ENCODE measurements at places on chromosomes 13 and 19.

DNA sequence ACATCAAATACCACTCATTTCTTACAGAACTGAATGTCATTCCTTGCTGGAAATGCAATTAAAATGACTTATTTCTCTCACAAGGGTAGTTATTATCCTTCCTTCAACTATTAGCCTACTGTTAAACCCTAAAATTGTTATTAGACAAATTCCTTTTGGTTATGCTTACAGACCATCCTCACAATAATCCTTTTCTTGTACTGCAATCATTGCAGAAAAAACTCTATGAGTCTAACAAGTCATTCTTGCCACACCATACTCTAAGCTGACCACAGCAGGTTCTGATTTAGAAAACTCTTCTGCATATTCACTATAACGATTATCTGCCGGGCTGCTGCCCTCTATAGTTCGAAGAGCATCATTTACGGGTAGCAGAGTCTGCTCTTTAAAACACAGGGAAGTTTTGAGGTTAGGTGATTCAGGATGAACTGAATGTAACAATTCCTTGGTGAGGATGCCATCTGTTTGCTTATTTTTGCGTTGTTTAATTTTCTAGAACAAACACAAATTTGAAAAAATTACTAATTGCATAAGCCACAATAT lies 38.2 kb downstream of the MTMR6 start:
- no peak for DNase-seq

DNA sequence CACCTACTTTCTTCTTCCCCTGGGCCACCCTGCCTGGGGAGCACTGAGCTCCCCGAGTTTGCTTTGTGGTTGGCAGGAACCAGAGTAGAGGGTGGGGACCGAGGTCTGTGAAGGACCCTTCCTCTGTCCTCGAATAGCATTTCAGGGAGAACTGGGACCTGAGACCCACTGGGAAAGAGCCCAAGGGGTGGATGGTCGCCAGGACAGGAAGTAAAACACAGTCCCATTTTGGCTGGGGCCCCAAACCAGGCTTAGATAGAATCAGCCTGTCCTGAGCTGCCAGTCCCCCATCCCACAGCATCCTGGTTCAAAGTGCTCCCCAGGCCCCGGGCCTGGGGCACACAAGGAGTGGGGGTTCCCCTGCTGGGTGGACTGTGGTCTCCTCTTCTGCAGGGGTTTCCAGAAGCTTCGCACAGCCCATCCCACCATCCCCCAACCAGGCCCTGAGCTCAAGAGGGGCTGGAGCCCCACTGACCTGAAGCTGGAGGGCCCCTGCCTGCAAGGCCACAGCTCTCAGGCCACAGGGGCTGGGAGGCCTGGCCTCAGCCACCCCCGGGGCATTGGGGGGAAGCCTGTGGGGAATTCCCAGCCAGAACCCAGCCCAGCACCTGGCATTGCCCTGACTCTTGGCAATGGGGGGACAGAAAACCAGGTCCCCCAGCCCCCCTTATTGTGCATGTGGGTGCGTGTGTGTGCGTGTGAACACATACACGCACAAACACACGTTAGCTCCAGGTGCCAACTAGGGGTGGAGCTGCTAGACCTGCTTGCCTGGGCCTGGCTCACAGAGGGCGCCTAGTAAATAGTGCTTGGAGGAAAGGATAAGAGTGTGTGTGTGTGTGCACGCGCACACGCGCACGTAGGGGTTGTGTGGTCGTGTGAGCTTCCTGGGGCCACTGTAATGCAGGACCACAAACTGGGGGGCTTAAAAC lies 995 bp upstream of the MKNK2 start:
- DNase-seq: peak; percentile 68

DNA sequence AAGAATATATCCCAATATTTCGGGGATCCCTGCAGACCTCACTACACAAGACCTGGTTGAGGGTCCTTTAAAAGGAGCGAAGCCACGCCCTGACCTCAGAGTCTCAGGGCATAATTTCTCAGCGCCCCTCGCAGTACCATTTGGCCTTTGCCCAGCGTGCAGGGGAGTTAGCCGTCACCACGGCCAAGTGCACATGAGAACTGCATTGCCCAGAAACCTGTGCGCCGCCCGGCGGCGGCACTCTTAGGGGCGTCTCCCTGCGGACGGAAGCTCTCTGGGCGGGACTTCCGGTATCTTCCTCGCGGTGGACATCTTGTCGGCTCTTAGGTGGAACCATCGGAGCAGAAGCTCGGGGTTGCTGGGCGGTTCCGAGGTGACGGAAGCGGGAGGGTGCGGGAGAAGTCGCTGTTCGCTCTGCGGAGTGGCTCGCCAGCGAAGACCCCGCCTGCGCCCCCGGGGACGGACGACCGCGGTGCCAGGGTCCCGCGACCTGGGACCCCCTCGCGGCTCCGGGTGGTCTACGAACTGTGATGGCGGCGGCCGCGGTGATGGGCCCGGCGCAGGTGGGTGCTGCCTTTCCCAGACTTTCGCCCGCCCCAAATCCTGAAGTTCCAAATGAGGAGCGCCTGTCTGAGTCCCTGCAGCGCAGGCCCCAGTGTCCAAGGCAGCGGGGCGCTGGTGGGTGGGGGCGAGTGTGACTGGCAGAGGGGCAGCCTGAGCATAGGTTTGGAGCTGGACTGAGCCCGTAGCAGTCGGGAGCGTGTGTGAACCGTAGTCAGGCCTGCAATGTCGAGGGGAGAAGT lies at the start of gene ZNF134:
Gene ZNF134 (plus strand): TSS at position 302 of the 803 bp plus-strand sequence. CDS start 5,227 bp downstream, outside the sequence.
- peak; percentile 88 for DNase-seq

- no peak for DNase-seq
Measured at GRCh38 chr13:58266271-58266670, 634.7 kb downstream of the PCDH17 start.

Measured in naive thymus-derived CD8-positive, alpha-beta T cell (primary cell).